ENCODE measurements at places on chromosomes 4 and X.

DNA sequence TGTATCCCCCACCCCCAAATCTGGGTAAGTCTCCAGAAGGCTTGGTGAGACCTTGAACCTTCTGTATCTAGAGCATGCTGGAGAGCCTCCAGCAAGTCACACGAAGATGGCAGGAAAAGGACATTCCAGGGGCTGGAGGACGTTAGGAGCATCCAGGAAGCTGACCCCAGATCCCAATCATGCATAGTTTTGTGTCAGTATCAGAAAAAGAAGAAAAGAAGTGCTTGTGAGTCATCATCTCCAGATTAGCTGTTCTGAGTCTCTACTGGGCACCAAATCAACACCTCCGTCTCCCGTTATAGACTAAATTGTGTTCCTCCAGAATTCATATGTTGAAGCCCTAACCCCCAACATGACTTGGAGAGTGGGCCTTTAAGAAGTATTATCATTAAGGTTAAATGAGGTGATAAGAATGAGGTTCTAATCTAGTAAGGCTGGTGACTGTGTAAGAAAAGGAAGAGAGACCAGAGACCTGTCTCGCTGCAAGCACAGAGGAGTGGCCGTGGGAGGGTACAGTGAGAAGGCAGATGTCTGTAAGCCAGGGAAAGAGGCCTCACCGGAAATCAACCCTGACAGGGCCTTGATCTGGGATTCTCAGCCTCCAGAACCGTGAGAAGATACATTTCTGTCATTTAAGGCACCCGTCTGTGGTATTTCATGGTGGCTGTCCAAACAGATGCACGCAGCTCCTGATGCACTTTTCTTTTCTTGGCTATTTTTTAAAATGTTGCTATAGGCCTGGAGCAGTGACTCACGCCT, 38.1 kb upstream of the CLDN24 start:
- peaks cover 6% of the 10 kb centered on the region for H3K4me1 ChIP-seq
- no peak for DNase-seq
- H3K36me3 ChIP-seq = no peaks in the 10 kb centered on the region
- H3K27me3 ChIP-seq = no peaks in the 10 kb centered on the region
- H3K27ac ChIP-seq = no peak overlapping the region
- no peak overlapping the region for H3K4me3 ChIP-seq

DNA sequence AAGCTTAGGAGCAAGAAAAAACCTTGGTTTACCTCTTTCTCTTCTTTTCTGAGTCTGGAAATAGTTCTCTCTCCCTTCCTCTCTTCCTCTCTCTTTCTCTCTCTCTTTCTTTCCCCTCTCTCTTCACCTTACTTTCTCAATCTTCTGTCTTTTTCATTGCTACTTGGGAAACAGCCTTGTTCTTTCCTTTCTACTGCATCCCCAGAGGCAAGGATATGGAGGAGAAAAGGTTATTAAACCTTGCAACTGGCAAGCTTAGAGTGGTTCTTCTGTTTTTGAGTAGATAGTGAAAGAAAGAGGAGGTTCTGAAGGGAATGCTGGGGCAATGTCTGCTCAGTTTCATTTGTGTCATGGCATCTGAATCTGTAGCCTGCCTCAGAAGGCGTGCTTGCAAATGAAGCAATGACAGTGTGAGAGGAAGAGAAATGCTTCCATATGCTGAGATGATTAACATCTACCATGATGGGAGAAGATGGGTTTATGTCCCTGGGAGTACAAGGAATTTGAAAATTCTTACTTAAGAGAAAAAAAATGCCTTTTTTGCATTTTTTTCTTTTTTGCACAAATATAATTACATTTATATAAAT, 190.6 kb downstream of the CEP135 start:
- no peaks in the 10 kb centered on the region for H3K27me3 ChIP-seq
- H3K4me1 ChIP-seq = no peaks in the 10 kb centered on the region
- H3K27ac ChIP-seq = no peak overlapping the region
- no peak overlapping the region for H3K4me3 ChIP-seq
- no peaks in the 10 kb centered on the region for H3K36me3 ChIP-seq

GRCh38 chr4:10080589-10081217, 35.9 kb downstream of the WDR1 start:
- no peaks in the 10 kb centered on the region for H3K4me1 ChIP-seq
- peaks cover 11% of the 10 kb centered on the region for H3K36me3 ChIP-seq
- no peak overlapping the region for H3K4me3 ChIP-seq
- H3K27ac ChIP-seq = no peak overlapping the region
- H3K27me3 ChIP-seq = no peaks in the 10 kb centered on the region
- no peak for DNase-seq

- no peaks in the 10 kb centered on the region for H3K27me3 ChIP-seq
- no peak overlapping the region for H3K27ac ChIP-seq
- no peak overlapping the region for H3K4me3 ChIP-seq
- no peaks in the 10 kb centered on the region for H3K4me1 ChIP-seq
Measured at GRCh38 chr4:70099206-70099605, 49.0 kb downstream of the HTN1 start.

DNA sequence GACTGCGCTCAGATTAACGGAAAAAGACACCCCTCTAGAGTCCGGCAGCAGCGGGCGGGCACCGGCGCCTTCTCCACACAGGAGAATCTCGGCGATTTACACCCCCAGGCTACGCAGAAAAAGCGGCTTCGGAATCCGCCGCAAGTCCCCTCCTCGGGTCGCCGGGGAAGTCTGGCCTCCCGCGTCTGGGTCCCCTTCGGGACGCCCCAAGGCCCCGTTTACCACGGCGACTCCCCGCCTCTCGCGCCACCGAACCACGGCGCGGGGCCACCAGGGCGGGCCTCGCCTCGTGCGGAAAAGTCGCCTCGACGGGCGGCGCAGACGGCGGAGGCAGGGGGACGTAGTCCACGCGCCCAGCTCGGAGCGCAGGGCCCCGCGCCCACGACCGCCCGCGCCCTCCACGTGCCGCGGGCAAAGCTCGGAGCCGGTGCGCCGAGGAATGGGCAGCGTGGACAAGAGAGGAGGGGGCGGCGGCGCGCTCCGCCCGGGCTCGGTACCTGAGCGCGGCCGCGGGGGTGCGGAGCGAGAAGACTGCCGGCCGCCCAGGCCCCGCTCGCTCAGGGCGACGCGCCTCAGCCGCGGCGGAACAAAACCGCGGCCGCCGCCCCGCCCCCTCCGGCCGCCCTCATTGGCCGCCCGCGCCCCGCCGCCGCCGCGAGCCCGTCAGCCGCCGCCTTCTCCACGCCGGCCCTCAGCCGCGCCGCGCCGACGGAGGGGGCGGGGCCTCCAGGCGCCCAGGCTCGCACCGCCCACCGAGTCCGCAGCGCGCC, at the start of gene FAM53A:
Gene FAM53A, minus strand, starts transcription at position 578 of the 770 bp plus-strand sequence. CDS start 15,572 bp downstream, outside the sequence.
- peak within 1 kb of the TSS; percentile 71 for H3K4me3 ChIP-seq
- DNase-seq = no peak
- H3K27me3 ChIP-seq = no peaks in the 10 kb centered on the region
- H3K36me3 ChIP-seq = no peaks in the 10 kb centered on the region
